Keratinocyte (primary cell): ENCODE measurements at places on chromosomes 11 and 22.

DNA sequence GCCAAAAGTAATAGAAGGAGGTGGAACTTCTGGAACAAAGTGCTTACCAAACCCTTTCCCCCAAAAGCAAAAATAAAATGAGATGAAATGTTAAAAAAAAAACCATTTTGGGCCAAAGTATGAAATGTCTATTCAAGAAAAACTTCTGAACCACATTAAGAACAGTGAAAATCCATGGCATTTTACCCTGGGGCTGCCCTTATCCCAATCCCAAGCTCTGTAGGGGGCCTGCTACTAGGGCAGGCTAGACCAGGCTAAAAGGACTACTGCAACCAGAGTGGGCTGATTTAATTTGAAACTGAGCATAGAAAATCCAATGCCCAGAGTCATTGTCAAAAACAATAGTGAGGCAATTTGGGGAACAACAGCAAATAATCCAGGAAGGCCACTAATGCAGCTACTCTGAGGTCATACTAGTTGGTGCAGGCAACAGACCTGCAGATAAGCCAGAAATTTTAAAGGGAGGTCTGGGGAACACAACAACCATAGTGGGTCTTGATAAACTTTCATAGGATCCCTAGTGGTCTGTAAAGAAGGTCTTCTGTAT lies 99.4 kb downstream of the RELT start:
- no peak overlapping the region for H3K4me3 ChIP-seq
- DNase-seq: no peak
- H3K36me3 ChIP-seq: no peaks in the 10 kb centered on the region
- H3K27ac ChIP-seq: no peak overlapping the region
- no peaks in the 10 kb centered on the region for H3K4me1 ChIP-seq

GRCh38 chr22:23753385-23753784 lies 840 bp downstream of the VPREB3 start:
- H3K4me3 ChIP-seq: no peak overlapping the region
- H3K27ac ChIP-seq: no peak overlapping the region
- H3K4me1 ChIP-seq: peaks cover 11% of the 10 kb centered on the region
- no peak for DNase-seq

DNA sequence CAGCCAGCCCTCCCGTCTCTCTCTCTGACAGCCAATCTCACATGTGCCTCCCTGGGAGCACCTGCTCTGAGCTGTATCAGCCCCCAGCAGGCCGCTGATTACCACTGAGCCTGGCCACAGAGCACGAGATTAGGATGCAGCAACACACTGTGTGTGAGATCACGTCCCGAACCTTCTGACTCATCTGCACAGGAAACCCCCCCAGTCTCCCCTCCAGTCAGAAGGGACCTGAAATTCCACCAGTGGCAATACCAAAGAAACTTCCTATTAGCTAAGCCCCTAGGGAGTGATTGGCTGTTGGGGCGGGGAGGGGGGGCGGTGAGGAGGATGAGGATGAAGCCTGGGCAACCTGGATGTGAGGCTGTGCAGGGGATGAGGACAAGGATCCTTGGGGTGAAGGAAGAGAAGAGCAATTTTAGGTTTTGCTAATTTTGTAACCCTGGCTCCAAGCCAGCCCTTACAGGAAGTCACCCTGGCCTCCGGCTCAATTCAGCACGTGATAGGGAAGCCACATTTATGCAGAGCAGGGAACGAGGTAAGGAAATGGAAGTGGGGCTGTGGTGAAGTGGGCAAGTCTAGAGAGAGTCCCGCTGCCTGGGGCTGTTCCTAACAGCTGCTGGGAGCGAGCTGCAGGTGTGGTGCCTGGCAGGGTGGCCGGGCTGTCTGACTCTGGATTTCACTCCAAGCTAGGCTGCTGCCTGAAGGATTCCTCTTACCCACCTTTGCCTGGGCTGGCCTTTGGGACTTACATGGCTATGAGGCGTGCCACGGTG lies 1.9 kb downstream of the SLC43A3 start:
- peak overlapping the region; percentile 80 for H3K4me3 ChIP-seq
- peak; percentile 86 for DNase-seq
- peaks cover 42% of the 10 kb centered on the region for H3K4me1 ChIP-seq
- peak overlapping the region; percentile 98 for H3K27ac ChIP-seq
- peaks cover 22% of the 10 kb centered on the region for H3K36me3 ChIP-seq

GRCh38 chr11:8442301-8442700 lies 151.7 kb downstream of the STK33 start:
- no peak overlapping the region for H3K4me3 ChIP-seq
- no peak overlapping the region for H3K27ac ChIP-seq
- H3K4me1 ChIP-seq: no peaks in the 10 kb centered on the region
- H3K27me3 ChIP-seq: no peaks in the 10 kb centered on the region

GRCh38 chr22:39459681-39460080 lies 2.9 kb downstream of the MGAT3 start:
- no peak overlapping the region for H3K27ac ChIP-seq
- H3K27me3 ChIP-seq: peaks cover 39% of the 10 kb centered on the region
- H3K4me1 ChIP-seq: no peaks in the 10 kb centered on the region
- no peak for DNase-seq
- H3K36me3 ChIP-seq: no peaks in the 10 kb centered on the region
- H3K4me3 ChIP-seq: no peak overlapping the region

GRCh38 chr11:111206472-111206871 lies 39.1 kb upstream of the POU2AF2 start:
- H3K4me1 ChIP-seq: peaks cover 14% of the 10 kb centered on the region
- H3K4me3 ChIP-seq: no peak overlapping the region
- H3K27me3 ChIP-seq: no peaks in the 10 kb centered on the region
- H3K27ac ChIP-seq: no peak overlapping the region
- no peak for DNase-seq

GRCh38 chr11:134554106-134554505 lies 142.1 kb upstream of the B3GAT1 start:
- H3K36me3 ChIP-seq: no peaks in the 10 kb centered on the region
- H3K4me3 ChIP-seq: no peak overlapping the region
- H3K27ac ChIP-seq: no peak overlapping the region
- no peak for DNase-seq
- H3K4me1 ChIP-seq: no peaks in the 10 kb centered on the region

DNA sequence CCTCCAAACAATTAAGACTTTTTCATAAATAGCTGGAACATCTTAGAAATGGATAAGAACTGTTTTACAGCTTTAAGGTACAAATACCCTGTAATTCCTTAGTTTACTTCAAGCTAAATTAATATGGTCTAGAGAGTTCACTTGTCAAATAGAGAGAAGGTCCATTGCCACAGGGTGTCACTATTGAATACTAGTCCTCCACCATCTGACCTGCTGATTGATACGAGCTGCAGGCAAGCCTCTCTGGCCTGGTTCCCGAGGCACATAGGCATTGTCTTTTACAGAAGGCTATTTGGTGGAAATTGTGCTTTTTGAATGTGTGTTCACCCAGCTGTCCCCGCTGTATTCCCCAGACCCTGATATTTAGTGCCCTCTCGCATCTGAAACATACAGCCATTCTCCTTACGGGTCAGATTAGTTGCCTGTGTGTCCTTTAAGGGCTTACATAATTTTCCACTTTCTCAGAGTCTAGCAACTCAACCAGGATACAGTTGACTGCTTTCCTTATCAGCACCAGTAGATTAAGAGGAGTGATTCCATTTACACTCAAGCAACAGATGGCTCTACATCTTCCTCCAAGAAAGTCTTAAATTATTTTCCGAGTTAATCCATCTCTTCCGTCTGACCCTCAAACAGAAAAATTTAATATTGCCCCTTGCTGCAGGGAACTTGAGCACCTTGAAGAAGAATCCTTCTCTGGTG lies 788.8 kb upstream of the FAT3 start:
- no peaks in the 10 kb centered on the region for H3K4me1 ChIP-seq
- H3K27ac ChIP-seq: no peak overlapping the region
- H3K4me3 ChIP-seq: no peak overlapping the region
